Left ventricle myocardium superior (tissue), 1 donor: ENCODE measurements at places on chromosomes 12 and 14. TPM values are rescaled to one million over a fixed set of nuclear protein-coding genes. Genes with fewer than 3 reads are reported as not detected.

The TAS2R9 gene
- total RNA-seq, result not detected

DNA sequence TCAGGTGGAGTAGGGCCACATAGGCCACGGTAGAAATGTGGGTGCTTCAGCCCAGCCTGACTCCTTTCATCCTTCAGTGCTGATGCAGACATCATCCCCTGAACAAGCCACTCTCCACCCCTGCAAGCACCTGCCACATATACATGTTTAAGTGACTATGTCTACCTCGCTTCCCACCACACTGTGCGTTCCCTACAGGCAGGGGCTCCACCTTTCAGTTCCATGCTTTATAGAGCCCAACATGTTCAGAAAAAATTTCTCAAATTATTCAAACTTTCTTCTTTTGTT, 11.6 kb downstream of the SLC7A7 start:
- DNase-seq, result no peak

The MYF6 gene
- total RNA-seq, result not detected

The IL26 gene
- not detected for total RNA-seq

DNA sequence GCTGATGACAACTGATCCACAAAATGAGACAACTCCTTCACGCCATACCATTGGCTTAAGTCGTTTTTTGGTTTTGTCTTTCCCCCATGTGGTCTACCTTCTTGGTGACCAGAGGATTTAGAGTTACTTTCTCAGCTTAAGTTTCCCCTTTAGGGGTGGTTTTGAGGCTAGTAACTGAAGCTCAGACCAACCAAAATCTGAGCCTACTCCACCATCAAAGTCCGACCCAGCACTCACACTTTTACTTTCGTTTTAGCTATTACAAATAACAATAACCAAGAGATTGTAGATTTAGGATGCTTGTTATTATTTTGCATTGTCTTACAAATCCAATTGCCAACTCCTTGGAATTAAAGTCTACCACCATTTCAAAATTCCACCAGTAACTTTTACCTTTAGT, 130.6 kb upstream of the MDM1 start:
- no peak for DNase-seq

The MYRFL gene
- not detected for total RNA-seq

DNA sequence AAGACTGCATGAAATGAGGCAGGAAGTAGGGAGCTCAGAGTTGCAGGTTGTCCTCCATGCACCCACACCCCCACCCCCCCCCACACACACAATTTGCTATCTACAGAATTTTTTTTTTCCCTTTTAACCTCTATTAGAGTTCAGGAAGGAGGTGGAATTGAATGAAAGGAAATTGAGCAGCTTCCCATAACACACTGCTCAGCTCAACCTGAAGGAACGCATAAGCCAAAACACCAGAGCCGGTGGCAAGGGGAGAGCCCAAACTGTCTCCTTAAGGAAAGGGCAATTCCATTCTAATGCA, 74.1 kb downstream of the NUAK1 start:
- no peak for DNase-seq

The FAIM2 gene
- total RNA-seq, result 8.2 TPM

GRCh38 chr14:95408731-95409476, 89.2 kb upstream of the CLMN start:
- DNase-seq, result no peak

The ESPL1 gene
- 0.17 TPM for total RNA-seq

- no peak for DNase-seq
Measured at GRCh38 chr14:61403411-61403810, 82.0 kb downstream of the PRKCH start.
